Ovary (tissue), 10 donors: ENCODE measurements at places on chromosomes 4 and X. TPM values are rescaled to one million over a fixed set of nuclear protein-coding genes. Genes with fewer than 3 reads are reported as not detected.

The VEGFD gene
- total RNA-seq, result 1.2 TPM

The PLAC1 gene
- not detected for total RNA-seq

The ZAR1 gene
- total RNA-seq, result not detected

The NAP1L2 gene
- total RNA-seq, result 5.9 TPM

The CASK gene
- total RNA-seq, result 66.0 TPM

The VEGFC gene
- 10.3 TPM for total RNA-seq

The PDZD4 gene
- total RNA-seq, result 3.1 TPM

The SCML2 gene
- total RNA-seq, result 6.7 TPM

The DGAT2L6 gene
- not detected for total RNA-seq

The GUCY1A1 gene
- 3.5 TPM for total RNA-seq

The TEX13D gene
- total RNA-seq, result not detected

DNA sequence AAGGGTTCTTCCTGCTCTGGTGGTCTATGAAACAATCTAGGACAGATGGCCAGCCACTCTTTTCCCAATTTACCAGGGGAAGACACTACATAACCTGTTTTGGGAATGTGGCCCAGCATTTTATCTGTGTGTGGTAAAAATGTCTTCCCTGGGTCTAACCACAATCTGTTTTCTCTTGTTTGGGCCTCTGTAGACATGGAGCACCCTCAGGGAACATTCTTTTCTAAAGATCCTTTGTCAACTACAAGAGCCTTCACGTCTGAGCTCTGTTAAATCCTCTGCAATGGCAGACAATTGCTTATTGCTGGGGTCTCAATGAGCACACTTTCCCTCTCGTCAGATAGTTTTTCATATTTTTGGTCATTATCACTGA, 35.5 kb downstream of the PLAC1 start:
- no peaks in the 10 kb centered on the region for H3K4me1 ChIP-seq
- no peaks in the 10 kb centered on the region for H3K27me3 ChIP-seq
- H3K36me3 ChIP-seq, result no peaks in the 10 kb centered on the region
- no peak overlapping the region for H3K27ac ChIP-seq
- H3K4me3 ChIP-seq, result no peak overlapping the region
- no peak for DNase-seq

DNA sequence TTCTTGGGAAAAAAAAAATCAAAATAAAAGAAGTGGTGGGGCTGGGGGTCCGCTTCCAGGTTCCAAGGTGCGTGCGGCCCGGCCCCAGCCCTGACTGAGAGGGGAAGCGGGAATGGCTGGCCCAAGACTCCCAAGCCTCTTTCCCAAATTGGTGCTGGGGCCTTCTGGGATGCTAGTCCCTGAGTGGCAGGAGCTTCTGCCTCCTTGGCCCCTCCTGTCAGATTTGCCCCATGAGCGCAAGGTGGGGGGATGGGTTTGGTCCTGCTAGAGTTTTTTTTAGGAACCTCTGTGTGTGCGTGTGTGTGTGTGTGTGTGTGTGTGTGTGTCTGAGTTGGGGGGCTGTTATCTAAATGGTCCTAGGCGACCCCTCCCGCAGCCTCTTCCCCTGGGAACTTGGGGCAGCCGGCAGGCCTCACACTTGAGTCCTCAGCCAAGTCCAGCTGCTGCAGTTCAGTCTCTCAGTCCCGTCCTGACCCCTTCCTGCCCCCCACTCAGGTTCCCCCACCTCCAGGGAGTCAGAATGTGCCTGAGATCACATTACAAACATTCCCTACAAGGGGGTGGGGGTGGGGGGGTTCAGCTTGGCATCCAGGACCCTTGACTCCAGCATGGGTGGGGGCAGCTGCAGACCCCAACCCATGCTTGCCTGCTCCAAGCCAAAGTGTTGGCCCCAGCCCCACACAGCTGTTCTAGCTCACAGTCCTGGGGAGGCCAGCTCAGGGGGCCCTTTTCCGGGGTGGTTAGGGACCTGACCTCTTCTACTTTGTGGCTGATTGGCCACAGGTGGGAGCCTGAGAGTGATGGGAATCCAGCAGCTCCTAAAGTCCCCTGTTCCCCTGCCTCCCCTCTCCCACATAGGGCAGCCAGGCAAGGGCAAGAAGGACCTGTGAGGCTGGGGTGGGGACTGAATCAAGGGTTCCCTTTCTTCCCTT, 4.0 kb downstream of the EFNB1 start:
- H3K27ac ChIP-seq, result no peak overlapping the region
- peaks cover 1% of the 10 kb centered on the region for H3K4me1 ChIP-seq
- H3K4me3 ChIP-seq, result peak overlapping the region; percentile 54
- no peak for DNase-seq
- no peaks in the 10 kb centered on the region for H3K27me3 ChIP-seq
- H3K36me3 ChIP-seq, result no peaks in the 10 kb centered on the region

- no peak overlapping the region for H3K27ac ChIP-seq
- H3K36me3 ChIP-seq, result no peaks in the 10 kb centered on the region
- no peak for DNase-seq
- H3K4me3 ChIP-seq, result no peak overlapping the region
- H3K27me3 ChIP-seq, result no peaks in the 10 kb centered on the region
- H3K4me1 ChIP-seq, result no peaks in the 10 kb centered on the region
Measured at GRCh38 chr4:54526560-54526959, 131.2 kb upstream of the KIT start.

DNA sequence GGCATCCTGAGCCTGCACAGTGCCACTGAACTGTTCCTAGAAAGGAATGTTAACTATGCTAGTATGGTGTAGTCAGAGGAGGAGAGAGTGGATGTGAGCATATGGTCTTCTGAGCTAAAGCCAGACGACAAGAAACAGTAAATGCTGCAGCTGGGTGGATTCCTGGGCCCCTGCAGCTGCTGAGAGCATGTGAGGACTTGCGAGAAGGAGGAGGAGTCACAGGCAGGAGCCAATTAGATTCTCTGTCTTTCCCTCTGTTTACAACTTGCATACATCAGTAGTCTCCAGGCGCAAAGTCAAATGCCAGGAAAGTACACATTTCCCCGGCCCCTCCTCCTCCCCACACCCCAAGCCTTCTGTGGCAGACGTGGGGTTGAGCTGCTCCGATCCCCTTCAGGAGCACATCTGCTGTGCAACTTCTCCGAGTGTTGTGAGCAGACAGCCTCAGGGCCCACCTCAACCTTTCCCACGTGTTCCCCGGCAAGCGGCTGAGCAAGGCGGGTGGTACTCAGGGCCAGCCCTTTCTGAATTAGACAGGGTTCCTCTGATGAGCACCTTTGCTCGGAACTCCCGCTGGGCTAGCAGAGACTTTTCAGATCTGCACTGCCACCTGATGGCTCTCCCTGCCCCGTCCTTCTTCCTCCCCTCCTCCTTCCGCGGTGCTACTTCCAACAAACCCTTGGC, 108.7 kb upstream of the ATP6AP2 start:
- peak; percentile 34 for DNase-seq
- H3K4me1 ChIP-seq, result peaks cover 2% of the 10 kb centered on the region
- H3K27ac ChIP-seq, result no peak overlapping the region
- H3K36me3 ChIP-seq, result no peaks in the 10 kb centered on the region

DNA sequence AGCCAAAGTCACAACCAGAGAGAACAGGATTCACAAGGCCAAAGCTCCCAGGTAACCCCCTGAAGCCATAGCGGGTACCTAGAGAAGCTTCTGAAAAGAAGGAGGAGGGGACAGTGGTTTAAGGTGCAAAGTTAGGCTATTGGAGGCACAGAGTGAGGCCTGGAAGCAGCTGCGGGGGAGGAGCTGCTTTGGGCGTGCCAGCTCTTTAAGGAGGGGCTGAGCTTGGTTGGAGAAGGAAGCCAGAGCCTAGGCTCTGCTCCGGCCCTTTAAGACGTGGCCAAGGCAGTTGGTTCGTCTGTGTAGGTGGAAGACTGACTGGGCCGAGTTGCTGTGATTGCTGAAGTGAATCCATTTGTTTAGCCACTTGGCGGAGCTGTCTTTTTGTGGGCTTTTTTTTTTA, 1.5 kb downstream of the KLF8 start:
- H3K27me3 ChIP-seq, result no peaks in the 10 kb centered on the region
- peak overlapping the region; percentile 53 for H3K4me3 ChIP-seq
- no peaks in the 10 kb centered on the region for H3K36me3 ChIP-seq
- peaks cover 2% of the 10 kb centered on the region for H3K4me1 ChIP-seq
- peak; percentile 66 for DNase-seq

- no peaks in the 10 kb centered on the region for H3K4me1 ChIP-seq
- DNase-seq, result no peak
- no peaks in the 10 kb centered on the region for H3K36me3 ChIP-seq
- H3K27me3 ChIP-seq, result no peaks in the 10 kb centered on the region
- no peak overlapping the region for H3K27ac ChIP-seq
Measured at GRCh38 chr4:69096810-69097209, 536 bp downstream of the UGT2B7 start.

GRCh38 chrX:41932885-41933284, 9.5 kb upstream of the CASK start:
- no peak overlapping the region for H3K27ac ChIP-seq
- no peaks in the 10 kb centered on the region for H3K27me3 ChIP-seq
- no peaks in the 10 kb centered on the region for H3K4me1 ChIP-seq
- no peak overlapping the region for H3K4me3 ChIP-seq
- no peaks in the 10 kb centered on the region for H3K36me3 ChIP-seq

- no peak for DNase-seq
- no peaks in the 10 kb centered on the region for H3K27me3 ChIP-seq
- H3K36me3 ChIP-seq, result no peaks in the 10 kb centered on the region
- H3K4me3 ChIP-seq, result no peak overlapping the region
Measured at GRCh38 chr4:23083391-23083790, 390.7 kb downstream of the GBA3 start.

- H3K36me3 ChIP-seq, result no peaks in the 10 kb centered on the region
- no peak for DNase-seq
- peaks cover 2% of the 10 kb centered on the region for H3K4me1 ChIP-seq
- H3K27ac ChIP-seq, result peak overlapping the region; percentile 93
Measured at GRCh38 chr4:70703619-70704214, 15.4 kb downstream of the UTP3 start.

DNA sequence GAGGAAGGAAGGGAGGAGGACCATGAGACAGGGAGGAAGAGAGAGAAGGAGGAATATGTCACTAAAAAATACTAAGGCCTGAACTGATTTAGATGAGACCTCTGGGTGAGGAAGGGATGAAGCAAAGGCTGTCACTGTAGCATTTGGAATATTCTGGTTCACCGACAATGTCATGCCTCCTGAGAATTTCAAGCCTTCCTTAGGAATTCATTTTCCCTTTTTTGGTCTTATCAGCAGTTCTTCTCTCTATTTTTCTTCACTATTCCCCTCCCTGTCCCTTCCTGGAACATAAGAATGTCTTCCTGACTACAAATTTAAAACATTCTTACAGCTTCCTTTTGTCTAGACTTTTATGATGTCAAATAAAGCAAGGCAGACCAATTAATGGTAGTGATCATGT, 527.8 kb downstream of the INPP4B start:
- H3K4me1 ChIP-seq, result no peaks in the 10 kb centered on the region
- DNase-seq, result no peak
- H3K36me3 ChIP-seq, result no peaks in the 10 kb centered on the region
- H3K4me3 ChIP-seq, result no peak overlapping the region

DNA sequence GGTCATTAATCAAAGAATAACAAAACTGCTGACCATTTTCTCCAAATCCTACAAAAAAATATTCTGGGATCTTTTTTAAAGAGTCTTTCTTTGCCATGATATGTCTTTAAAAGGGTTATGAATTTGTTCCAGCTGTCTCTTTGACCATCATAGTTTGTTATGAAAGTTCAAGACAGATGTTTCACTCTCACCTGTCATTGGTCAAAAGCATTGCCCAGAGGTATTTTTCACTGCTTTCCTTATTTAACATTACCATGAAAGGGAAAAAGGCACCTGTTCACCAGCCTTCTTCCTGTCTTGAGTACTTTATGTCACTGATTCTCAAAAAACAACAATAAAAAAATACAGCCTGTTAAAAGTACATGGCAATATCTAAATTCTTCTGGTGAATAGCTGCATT, 643.8 kb downstream of the FAT4 start:
- H3K27me3 ChIP-seq, result no peaks in the 10 kb centered on the region
- no peak overlapping the region for H3K4me3 ChIP-seq
- H3K4me1 ChIP-seq, result no peaks in the 10 kb centered on the region
- no peaks in the 10 kb centered on the region for H3K36me3 ChIP-seq

GRCh38 chrX:115525486-115525885, 35.5 kb upstream of the PLS3 start:
- H3K27ac ChIP-seq, result no peak overlapping the region
- no peaks in the 10 kb centered on the region for H3K4me1 ChIP-seq
- no peaks in the 10 kb centered on the region for H3K36me3 ChIP-seq
- H3K4me3 ChIP-seq, result no peak overlapping the region
- DNase-seq, result no peak

DNA sequence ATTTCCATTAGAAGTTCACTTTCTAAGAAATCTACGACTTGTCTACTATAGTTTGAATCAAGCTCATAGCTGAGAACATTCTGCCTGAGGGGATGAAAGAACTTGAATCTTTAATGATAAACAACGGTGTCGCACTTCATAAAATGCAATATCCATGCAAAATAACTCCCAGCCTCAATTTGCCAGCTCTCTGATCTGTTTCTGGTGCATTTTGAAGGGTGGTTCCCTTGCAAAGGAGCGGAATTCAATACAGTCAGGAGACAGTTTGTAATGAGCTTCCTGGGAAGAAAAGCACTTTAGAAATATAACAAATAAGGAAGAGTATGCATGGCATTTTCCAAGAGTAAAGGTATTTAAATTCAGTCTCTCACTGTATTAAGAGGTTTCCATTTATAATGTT, 80.0 kb downstream of the PCYT1B start:
- H3K4me3 ChIP-seq, result no peak overlapping the region
- no peak overlapping the region for H3K27ac ChIP-seq
- DNase-seq, result no peak
- no peaks in the 10 kb centered on the region for H3K27me3 ChIP-seq
- no peaks in the 10 kb centered on the region for H3K4me1 ChIP-seq

DNA sequence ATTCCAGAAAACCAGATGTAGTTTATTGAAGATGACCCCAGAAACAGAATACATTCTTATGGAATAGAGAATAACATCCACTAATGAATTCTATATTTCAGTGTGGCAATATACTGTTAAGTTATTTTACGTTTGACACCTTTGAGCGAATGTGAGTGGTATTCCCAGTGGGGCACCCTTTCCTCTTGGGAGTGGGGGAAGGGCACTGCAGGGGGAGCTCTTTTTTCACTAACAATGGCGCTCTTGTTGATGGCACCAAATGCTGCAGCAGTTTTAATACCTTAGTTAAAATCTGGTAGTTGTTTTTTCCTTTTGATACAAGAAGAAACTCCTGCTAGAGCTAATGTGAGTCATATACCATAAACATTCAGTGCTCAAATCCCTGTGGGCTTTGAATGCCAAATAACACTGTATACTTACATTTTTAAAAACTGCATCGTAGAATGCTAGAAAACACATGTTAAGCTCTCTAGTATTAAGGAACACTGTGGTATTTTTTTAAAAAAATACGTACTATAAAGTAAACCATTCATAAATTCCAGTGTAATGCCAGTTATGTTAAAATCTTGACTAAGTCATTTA, 178.5 kb downstream of the DCHS2 start:
- no peak overlapping the region for H3K27ac ChIP-seq
- H3K4me1 ChIP-seq, result no peaks in the 10 kb centered on the region
- H3K4me3 ChIP-seq, result no peak overlapping the region
- H3K27me3 ChIP-seq, result no peaks in the 10 kb centered on the region
- no peak for DNase-seq
- H3K36me3 ChIP-seq, result no peaks in the 10 kb centered on the region
